ENCODE measurements at places on chromosomes 2 and 18.

GRCh38 chr18:68679528-68679927, 35.4 kb downstream of the TMX3 start:
- DNase-seq: no peak

GRCh38 chr2:74551530-74551929, 2.2 kb downstream of the LOXL3 start:
- no peak for DNase-seq

DNA sequence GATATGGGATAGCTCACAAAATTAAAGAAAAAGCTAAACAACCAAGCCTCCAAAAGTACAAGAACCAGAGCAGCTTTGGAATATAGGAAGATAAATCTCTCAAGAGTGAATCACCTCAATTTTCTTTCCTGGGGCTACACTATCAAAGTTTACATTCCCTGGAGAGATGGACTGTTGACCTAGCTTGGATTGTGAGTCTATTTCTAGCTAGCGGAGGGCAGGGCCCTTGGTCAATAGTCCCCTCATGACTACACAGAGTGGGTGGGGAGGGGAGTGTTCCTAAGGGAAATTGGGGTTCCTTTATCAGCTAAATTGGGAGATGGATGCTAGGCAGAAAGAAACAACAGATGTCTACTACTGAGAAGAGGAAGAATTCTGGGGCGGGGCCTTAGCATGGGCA, 29.9 kb upstream of the EIF2AK3 start:
- no peak for DNase-seq

GRCh38 chr2:8550481-8550880, 131.4 kb upstream of the ID2 start:
- no peak for DNase-seq

- DNase-seq: no peak
Observed at GRCh38 chr18:80252136-80252535, 4.8 kb upstream of the PARD6G start.

- no peak for DNase-seq
Observed at GRCh38 chr2:196592331-196592910, 47.1 kb upstream of the CCDC150 start.

DNA sequence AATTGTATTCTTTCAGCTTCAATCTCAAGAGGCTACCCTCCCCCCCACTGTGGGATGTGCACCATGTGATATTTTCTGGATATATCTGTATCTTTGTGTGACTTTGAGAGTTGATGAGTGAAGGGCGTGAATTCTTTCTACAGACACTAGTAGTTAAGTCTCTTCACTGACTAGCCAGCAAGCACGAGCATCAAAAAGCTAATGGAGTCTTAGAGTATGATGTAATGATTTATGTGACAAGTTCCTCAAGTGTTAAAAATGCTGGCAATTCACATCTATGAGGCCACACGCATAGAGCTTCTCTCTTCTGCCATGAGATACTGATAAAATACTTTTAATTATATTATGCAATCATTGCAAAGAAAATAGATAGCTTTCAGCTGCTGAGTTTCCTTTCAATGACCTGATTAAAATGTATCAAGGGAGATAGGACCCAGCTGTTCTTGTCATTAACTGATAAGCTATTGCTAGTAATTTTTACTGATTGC, 304.8 kb downstream of the TRIB2 start:
- peak; percentile 75 for DNase-seq

- DNase-seq: peak; percentile 41
Observed at GRCh38 chr18:35581898-35582641, 530 bp downstream of the GALNT1 start.

DNA sequence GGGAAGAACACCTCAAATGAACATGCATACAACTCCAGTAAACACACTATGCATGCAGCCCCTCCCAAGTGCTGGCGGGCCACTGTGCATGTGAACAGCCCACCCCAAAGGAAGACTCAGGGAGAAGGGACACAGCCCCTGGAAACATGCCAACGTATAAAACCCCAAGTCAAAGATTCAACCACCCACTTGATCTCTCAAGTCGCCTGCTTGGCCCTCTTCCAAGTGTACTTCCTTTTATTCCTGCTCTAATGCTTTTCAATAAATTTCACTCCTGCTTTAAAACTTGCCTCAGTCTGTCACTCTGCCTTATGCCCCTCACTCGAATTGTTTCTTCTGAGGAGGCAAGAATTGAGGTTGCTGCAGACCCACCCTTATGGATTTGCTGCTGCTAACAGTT, 139.1 kb downstream of the C1D start:
- DNase-seq: peak; percentile 43

DNA sequence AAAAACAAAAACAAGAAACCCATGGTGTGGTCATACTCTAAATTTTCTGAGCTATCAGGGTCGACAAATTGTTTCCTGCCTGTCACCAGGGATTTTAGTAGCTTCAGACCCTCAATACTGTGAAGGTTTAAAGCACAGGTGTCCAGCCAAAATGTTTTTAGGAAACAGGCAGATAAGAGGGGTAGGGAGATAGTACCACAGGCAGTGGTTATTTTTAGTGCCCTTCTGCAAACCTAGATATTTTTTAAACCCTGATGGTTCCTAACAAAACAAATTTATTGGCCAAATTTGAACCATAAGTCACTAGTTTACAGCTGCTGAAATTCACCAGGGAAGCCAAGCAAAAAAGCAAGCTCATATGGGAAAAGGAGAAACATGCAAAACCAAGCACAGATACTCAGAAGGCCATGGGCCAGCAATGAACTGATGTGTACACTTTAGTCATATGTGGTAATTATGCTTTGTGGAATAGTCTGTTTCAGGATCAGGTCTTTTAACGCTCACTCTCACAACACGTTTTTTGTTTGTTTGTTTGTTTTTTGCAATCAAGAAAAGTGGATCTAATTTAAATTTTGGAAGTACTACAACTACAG, 156.8 kb upstream of the STK17B start:
- no peak for DNase-seq

DNA sequence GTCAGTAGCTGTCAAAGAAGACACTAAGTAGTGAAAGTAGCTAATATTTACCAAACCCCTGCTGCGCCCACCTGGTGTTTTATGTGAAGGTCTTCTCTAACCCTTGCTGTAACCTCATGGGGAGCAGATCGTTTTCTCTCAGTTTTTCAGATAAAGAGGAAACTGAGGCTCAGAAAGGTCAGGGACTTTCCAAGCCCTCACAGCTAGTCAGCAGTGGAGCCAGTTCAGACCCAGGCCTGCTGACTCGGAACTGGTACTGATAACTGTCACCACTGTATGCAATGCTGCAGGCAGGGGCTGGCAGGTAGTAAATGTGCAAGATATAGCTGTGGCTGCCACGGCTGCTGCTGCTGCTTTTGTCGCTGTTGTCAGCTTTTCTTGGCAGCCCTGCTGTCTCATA, 69.1 kb downstream of the LRRFIP1 start:
- DNase-seq: no peak

GRCh38 chr18:35104391-35105051, 63.3 kb downstream of the MAPRE2 start:
- no peak for DNase-seq

- DNase-seq: peak; percentile 48
Observed at GRCh38 chr2:186532891-186533290, 46.8 kb downstream of the ZC3H15 start.

DNA sequence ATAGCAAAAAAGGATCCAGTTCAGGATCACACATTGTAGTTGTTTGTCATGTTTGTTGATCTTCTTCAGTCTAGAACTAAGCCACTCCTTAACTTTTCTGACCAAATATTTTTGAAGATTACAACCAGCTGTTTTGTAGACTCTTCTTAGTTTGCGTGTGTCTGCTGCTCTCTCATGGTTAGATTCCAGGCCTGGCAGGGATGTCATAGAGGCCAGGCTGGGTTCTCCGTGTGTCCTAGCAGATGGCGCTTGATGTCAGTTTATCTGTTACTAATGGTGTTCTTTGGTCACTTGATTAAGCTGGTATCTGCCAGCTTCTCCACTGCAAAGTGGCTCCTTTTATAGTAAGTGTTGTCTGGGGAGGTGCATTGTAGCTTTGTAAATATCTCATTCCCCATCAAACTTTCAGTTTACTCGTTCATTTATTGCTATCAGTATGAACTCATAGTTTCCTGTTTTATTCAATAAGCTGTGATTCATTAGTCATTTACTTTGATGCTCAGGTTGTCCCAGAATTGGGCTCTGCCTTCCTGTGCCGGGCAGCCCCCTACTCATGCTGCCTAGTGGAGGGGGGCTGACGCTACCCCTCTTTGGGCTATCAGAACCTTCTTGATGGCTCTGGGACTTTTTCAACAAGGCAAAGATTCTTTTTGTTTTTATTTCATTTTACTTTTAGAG, 42.1 kb downstream of the GRHL1 start:
- DNase-seq: no peak

GRCh38 chr2:207239754-207240494, 74.2 kb upstream of the KLF7 start:
- no peak for DNase-seq

DNA sequence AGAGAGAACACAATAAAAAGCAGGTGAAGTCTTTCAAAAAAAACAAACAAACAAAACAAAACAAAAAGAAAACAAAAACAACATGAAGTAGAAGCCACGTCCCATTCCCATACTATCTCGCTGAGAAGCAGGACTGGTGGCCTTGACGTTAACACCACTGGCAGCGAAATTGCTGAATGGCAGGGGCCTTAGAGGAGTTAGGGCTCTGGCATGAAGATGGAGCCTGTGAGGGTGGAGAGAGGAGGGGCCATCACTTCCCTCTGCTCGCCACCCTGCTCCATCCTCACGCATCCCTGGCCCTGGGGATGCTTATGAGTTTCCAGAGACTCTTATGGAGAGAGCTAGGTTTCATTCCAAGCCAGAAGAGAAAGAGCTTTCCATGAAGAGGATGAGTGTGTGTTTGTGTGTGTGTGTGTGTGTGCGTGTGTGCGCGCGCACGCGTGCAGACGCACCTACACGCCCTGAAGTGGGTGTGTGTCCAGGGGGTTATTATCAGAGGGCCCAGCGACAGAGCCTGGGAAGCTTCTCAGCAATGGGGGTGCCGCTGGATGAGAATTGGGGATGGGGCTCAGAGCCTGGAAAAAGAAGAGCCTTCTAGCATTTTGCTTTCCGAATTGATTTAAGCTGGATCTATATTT, 20.4 kb upstream of the IMPA2 start:
- no peak for DNase-seq

DNA sequence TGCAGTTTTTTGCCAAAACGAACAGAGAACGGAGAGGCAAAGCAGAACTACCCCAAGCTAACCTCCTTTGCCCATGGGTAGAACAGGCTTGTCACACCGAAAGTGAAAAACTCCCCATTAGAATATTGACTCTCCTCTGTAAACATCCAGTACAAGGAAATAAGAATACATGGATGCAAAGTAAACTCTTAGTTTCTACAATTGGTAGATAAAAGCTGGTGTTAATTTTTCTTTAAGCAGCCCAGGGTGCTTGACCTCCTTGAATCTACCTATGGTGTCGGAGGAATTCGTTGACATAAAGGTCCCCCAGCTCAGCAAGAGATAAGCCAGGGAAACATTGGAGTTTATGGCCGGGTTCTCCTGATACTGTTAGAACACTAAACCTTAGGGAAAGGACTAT, 48.4 kb upstream of the DSG1 start:
- no peak for DNase-seq

DNA sequence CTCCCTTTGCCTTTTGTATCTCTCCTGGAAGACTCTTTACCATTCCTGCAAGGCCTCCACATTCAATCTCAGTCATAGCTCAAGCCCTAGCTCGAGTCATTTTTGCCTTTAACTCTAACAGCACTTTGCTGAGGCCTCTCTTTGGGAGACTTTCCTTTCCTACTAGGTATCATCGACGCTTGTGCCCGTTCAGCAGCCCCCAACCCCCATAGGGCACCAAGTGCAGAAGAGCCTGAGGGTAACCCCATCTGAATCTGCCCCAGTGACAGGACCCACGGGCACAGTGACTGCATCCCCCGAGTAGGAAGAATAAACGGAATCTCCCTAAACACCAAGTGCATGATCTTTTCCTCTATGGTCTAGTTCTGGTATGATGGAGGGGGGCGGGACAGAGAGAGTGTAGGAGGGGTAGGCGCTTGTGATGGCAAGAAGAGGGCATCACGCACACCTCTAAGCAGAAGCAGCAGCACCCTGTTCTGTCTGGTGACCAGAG, 66.3 kb downstream of the UXS1 start:
- DNase-seq: no peak

- DNase-seq: no peak
Observed at GRCh38 chr2:17495590-17495989, 22.6 kb downstream of the RAD51AP2 start.

- DNase-seq: no peak
Observed at GRCh38 chr2:179455824-179456223, 191.2 kb upstream of the SESTD1 start.

DNA sequence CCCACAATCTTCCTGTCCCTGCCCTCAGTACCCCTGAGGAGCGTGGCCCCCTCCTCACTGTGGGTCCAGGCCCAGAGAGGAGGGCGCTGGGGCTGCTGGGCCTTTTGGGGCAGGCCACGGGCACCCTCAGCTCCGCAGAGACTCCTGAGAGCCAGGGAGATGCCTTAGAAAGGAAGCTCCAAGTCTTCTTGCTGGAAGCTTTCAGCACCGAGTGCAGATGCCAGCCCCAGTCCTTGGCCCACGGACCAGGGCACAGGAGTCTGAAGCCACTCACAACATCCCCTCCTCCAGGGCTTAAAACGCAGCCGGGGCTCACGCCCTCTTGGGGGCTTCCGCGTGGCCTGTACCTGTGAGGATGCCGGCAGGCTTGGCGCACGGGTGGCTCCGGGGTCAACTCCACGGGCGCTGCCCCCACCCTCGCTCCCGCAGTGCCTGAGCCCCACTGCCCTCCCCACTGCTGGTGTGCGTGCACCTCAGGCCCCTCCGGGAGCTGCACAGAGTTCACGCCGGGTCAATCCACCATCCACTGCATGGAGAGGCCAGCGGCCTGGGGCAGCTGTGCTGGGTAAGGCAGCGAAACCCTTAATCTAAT, 72.1 kb upstream of the CTDP1 start:
- DNase-seq: no peak

- no peak for DNase-seq
Observed at GRCh38 chr2:239589833-239590232, 189.0 kb upstream of the HDAC4 start.

- DNase-seq: no peak
Observed at GRCh38 chr18:7614042-7614441, 46.9 kb downstream of the PTPRM start.

- no peak for DNase-seq
Observed at GRCh38 chr2:83686863-83687262, 772.2 kb downstream of the SUCLG1 start.

Data from OCI-M1 (cell line).